SK-N-SH (cell line): ENCODE measurements at places on chromosomes 6 and 20. TPM values are rescaled to one million over a fixed set of nuclear protein-coding genes. Genes with fewer than 3 reads are reported as not detected.

DNA sequence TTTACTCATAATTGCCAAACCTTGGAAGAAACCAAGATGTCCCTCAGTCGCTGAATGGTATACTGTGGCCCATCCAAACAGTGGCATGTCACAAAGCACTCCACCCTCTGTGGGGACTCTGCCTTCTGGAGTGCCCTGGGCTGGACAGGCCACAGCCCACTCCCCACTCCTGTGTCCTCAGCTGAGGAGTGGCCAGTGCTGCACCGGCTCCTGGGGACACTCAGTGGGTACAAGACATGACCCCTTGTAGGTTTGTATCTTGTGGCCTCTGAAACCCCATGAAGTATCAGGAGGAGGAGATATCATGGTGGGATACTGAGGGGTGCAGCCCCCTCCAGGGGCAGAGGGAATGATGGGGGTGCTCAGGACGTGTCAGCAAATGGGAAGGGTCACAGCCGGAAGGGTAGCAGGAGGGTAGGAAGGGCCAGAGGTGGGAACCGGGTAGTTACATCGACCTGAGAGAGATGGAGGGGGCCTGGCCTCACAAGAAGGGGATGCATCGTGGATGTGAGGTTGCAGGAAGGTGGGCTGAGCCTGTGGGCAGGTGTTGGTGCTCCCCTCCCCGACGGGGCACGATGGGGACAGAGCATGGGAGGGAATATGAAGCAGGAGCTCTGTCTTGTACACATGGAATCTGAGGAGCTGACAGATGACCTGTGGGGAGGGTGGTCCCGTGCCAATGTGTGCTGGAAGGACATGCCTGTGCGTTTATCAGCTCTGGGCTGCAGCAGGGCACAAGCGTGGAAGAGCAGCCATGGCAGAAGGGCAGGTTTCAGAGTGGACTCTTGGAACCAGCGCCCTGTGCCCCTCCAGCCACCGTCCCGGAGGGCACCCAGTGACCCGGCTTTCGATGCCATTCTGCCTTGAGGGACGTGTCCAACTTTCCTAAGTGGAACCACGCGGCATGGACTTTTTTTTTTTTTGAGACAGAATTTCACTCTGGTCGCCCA, 11.9 kb upstream of the HELZ2 start:
- DNase-seq = no peak

GRCh38 chr20:19462491-19462890, 250.0 kb downstream of the SLC24A3 start:
- DNase-seq = no peak

- peak; percentile 58 for DNase-seq
These were observed 538 bp upstream of the GRM1 start for GRCh38 chr6:146028252-146028795.

GRCh38 chr6:167221400-167222201, 63.8 kb upstream of the GPR31 start:
- DNase-seq = no peak

GRCh38 chr6:136803608-136804007, 11.3 kb upstream of the MAP3K5 start:
- DNase-seq = no peak

DNA sequence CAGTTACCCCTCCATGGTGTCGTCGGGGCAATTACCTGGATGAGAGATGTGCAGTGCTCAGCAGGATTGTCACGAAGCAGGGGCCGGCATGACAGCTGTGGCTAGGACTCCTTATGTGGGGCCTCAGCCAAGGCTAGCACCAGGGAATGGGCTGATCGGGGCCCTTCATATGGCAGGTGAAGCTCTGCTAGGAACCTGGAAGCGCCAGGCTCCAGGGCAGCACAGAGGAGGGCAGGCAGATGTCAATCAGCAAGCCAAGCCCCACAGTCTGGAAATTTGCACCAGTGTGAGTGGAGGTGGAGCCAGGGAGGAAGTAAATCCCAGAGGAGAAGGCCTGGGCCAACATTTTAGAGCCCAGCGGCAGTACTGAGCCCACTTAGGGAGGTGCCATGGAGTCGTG, 21.2 kb downstream of the SYNDIG1 start:
- no peak for DNase-seq

DNA sequence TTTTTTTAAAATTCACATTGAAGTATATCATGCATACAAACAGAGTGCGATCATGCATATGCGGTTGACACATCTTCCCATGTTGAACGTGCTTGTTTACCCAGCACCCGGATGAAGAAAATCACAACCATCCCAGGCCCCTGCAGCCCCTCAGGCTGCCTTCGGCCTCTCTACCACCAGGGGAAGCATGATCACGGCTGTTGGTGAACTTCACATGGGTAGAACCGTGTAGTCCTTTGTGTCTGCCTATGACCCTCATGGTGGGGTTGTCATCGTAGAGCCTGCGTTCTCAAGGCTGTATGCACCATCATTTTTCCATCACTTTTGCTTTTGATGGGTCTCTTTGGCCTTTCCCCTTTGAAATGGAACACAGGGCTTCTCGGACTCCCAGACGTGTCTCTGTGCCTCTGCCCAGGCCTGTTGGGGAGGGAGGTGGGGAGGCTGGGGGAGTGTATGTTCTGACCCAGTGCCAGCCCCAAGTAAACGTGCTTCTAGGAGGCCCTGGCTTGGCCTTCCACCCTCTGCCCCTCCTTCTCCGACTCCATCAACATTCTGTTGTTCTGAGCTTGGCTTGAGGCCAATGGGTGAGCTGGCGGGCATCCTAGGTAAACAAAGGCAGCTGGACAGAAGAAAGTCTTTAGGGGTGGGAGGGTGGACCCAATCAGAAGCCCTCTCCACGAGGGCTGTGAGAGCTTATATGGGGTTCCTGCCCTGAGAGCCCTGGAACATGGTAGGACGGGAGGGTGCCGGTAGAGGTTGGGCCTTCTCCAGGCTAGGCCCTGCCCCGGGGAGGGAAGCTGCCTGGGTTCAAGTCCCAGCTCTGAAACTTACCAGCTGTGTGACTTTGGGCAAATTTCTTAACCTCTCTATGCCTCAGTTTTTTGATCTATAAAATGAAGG, 39.7 kb downstream of the TGM2 start:
- DNase-seq = no peak

Gene ID1
- 324 and 493 TPM in 2 replicates for polyA plus RNA-seq

GRCh38 chr20:23449421-23449820, 3.3 kb downstream of the CST11 start:
- no peak for DNase-seq
